ENCODE measurements at places on chromosomes 12 and 14. TPM values are rescaled to one million over a fixed set of nuclear protein-coding genes. Genes with fewer than 3 reads are reported as not detected.

The USP15 gene
- 37.2 TPM for total RNA-seq

The TNS2 gene
- total RNA-seq = 4.7 TPM

The TAPBPL gene
- 0.67 TPM for total RNA-seq

The LGR5 gene
- 0.15 TPM for total RNA-seq

The ACRBP gene
- total RNA-seq = 1.2 TPM

GRCh38 chr12:27861428-27862167 lies 81.6 kb upstream of the MANSC4 start:
- DNase-seq = no peak

GRCh38 chr12:92987362-92987761 lies 58.3 kb upstream of the EEA1 start:
- no peak for DNase-seq

GRCh38 chr12:70091021-70091521 lies 152.2 kb upstream of the CNOT2 start:
- DNase-seq = no peak

- DNase-seq = no peak
These were observed 34.5 kb downstream of the FOXN3 start for GRCh38 chr14:89382487-89382886.

GRCh38 chr12:131266591-131267467 lies 313.1 kb downstream of the ADGRD1 start:
- no peak for DNase-seq

DNA sequence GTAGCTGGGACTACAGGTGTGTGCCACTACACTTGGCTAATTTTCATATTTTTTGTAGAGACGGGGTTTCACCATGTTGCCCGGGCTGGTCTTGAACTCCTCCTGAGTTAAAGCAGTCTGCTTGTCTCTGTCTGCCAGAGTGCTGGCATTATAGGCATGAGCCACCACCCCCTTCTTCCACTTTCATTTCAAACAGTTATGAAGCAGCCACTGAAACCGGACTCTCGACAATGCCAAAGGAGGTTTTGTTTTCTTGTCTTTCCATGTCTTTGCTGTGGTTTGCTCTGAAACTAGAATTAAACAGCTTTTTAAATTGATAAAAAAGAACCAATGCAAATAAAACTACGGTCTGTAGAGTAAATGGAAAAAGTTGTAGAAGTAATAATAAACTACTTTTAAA lies 30.4 kb downstream of the RAP1B start:
- DNase-seq = no peak

Data from H1 (cell line).